Inflammatory macrophage treated with lipopolysaccharide for 1 hour (primary cell): ENCODE measurements at places on chromosomes 5 and 9.

- DNase-seq, result no peak
Observed at GRCh38 chr5:51384281-51384840, 1.1 kb downstream of the ISL1 start.

- DNase-seq, result no peak
Observed at GRCh38 chr9:88534456-88535225, at the start of gene NXNL2. NXNL2 (plus strand) TSS chr9:88535178; CDS start chr9:88535435, 257 bp downstream.

- no peak for DNase-seq
Observed at GRCh38 chr9:25990376-25990775, 312.1 kb upstream of the TUSC1 start.

GRCh38 chr5:123610665-123611405, 98.9 kb downstream of the CSNK1G3 start:
- DNase-seq, result peak; percentile 79

DNA sequence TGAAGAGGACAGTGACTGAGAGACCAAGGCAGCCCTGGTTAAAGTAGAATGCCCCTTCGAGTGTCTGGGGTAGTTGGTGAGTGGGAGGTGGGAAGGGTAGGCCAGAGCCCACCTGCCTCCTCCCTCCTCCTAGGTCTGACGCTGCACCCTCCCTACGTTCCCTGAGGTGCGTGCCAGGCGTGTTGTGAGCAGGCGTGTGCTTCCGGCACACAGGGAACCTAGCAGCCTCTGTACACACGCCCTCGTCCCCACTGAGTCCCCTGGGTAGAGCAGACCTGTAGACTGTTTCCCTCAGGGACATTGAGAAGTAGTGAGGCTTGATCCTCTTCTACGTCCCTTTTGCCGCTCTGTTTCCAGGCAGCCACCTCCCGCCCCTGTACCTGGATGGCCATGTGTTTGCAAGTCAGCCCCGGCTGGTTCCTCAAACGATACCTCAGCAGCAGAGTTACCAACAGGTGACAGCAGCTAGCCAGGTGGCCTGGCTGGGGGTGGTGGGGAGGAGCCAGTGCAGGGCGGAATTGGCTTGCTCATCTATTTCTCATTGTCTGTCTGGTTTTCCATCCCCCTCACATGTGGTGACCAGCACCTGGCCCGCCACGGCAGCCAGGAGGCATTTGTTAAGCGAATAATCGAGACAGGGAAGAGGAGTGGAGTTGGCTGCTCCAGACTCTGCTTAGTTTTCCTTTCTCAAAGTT, 16.8 kb upstream of the POMT1 start:
- no peak for DNase-seq

DNA sequence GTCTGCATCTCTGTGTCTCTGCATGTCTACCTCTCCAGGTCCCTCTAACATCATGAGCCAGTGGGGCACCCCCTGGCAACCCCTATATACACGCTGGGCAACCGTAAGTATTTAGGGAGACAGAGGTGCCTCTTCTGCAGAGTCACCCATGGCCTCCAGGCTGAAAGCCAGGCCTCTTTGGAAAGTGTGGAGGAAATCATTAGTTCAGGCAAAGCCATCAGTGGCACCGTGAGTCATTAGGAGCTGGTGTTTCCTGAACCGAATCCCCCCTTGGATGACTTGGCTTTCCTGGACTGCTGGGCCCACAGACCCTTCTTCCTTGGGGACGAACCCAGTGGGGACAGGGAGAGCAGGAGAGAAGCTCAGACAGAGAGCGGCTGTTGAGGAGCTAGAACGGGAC, 174.8 kb downstream of the OLFM1 start:
- DNase-seq, result no peak

GRCh38 chr9:105376893-105377292, 70.9 kb upstream of the FSD1L start:
- DNase-seq, result no peak

DNA sequence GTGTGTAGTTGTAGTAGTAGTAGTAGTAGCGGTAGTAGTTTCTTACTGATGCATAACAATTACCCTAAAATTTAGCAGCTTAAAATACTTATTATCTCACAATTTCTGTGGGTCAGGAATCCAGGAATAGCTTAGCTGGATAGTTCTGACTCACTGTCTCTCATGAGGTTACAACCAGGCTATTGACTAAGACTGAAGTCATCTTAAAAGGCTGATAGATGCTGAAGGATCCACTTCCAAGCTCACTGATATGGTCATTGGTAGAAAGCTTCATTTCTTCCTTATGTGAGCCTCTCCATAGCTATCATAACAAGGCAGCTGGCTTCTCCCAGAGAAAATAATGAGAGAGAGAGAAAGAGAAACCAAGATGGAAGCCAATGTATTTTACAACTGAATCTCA, 147.5 kb upstream of the FBXL17 start:
- no peak for DNase-seq

- DNase-seq, result no peak
Observed at GRCh38 chr5:155080721-155081120, 67.2 kb downstream of the KIF4B start.
